Activated CD4-positive, alpha-beta T cell treated with anti-CD3 and anti-CD28 coated beads for 24 hours (primary cell): ENCODE measurements at places on chromosomes 6 and 20.

GRCh38 chr20:6504179-6504578, 263.3 kb upstream of the BMP2 start:
- no peak for DNase-seq

DNA sequence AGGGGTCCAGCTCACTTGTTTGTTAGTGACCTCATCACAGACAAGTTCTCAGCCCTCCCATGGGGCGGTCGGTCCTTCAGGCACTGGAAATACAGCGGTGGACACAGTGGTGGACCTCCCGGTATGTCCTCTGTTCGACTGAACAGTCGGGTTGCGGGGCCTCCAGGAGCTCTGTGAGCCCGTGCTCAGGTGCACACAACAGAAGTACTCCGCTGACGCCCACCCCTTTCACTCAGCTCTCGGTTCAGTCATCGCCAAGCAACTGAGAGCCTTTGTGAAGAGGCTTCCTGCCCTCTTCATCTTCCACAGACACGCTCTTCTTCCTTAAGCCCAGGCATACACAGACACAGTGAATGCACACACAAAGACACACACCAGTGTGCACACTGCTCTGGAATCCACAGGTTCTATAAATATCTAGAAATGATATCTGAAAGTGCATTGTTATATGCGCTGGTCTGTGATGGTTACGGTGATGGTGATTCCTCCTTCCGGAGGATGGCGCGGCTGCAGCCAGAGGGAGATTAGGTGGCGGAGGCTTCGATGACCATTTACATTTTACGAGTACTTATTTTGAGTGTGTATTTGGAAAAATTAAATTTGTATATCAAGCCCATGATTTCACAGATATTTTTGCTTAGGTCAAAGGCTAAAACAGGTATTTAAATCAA, 46.8 kb upstream of the BHLHE23 start:
- no peak for DNase-seq

- no peak for DNase-seq
Observed at GRCh38 chr6:80991316-80991715, 761.2 kb downstream of the TENT5A start.

DNA sequence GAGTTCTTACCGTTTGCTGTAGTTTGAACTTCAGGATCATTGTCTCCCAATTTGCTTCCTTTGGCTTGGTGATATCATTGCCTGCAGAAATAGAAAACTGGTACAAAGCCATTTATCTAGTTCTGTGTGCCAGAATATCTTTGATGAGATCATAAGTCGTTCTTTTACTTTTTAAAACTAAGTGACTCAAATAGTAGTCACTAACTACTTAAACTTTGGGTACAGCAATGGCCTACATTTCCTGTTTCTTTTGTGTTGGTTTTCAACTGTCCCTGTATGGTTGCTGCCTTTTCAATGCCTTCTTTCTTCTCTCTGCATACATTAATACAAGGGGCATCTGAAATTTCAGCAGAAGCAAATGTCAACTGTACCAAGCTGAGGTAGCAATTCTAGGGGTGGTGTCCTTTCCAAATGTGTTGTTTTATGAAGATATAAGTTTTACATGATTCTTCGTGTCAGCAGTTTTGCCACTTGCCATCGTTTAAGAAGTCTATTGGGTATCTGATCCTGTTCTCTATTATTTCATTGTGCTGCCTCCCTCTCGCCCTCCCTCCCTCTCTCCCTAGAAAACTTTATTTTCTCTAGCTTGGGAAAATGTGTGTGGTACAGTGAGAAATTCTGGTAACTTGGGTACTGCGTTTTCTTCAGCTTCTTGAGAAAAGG, 238.5 kb downstream of the FARS2 start:
- DNase-seq = no peak

DNA sequence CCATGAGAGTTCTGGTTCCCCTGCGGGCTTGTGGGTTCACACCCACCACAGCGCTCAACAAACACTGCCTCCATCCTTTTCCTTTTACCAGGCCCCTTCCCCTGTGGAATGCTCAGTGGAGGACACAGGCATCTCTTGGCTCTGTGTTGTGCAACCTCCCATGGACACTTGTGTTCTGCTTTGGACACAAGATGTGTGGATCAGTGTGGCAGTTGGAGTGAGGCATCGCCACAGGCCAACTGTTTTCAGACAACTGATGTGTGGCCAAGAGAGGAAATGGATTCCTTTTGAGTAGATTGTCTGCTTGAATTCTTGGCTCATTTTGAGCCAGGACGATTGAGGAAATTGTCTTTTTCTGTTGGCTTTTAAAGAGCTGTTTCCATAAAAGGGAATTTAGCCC, 26.8 kb downstream of the CST8 start:
- no peak for DNase-seq

GRCh38 chr6:44626616-44627015, 239.1 kb downstream of the CDC5L start:
- DNase-seq = no peak

GRCh38 chr6:118745156-118745555, 93.8 kb upstream of the CEP85L start:
- no peak for DNase-seq

GRCh38 chr6:87702589-87702945, 534 bp upstream of the AKIRIN2 start:
- no peak for DNase-seq

- no peak for DNase-seq
Observed at GRCh38 chr20:56626367-56627121, 2.6 kb upstream of the TFAP2C start.

GRCh38 chr6:85496009-85496579, 46.2 kb downstream of the NT5E start:
- no peak for DNase-seq

- DNase-seq = no peak
Observed at GRCh38 chr6:164276211-164276610, 861.7 kb downstream of the QKI start.

DNA sequence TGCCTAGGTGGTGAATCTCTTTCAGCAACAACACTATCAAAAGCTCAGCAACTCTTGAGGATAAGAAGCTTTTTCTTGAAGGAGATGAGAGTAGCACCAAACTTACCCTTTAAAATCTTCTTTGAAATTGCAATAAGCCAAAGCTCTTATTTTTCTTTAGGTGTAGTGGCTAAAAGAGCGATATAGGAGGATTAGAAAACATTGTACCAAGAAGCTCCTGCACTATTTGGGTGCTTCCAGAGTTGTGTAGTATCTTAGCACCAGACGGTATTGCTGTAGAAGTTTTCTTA, 1.2 kb downstream of the FUT9 start:
- DNase-seq = no peak

DNA sequence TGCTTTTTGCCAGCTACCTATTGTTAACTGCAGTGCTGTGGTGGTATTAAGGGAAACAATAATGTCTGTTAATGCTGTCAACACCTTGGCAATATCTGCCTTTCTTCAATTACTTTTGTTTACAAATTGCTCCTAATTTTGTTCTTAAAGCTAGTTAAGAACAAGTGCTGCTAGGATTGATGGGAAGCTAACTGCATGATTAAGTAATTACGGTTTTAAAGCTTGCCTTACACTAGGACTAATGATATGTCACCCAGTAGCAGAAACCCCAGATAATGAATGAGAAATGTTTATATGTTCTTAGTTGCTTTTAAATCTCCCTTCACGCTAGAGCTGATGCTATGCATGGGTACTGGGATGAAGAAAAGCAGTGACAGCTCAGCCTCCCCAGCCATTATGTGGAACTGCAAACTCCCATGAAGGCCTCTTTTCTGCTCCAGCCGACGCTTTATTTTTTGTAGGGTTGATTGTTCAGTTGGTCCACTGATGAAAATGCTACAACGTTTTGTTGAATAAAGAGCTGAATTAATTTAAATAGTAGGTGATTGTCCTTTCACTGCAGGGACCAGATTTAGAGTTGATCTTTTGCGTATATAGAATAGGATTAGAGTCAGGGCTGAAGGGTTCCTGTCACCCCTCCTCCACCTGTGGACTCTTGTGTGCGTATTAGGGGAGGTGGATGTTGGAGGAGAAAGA, 610.5 kb downstream of the TFAP2B start:
- no peak for DNase-seq

DNA sequence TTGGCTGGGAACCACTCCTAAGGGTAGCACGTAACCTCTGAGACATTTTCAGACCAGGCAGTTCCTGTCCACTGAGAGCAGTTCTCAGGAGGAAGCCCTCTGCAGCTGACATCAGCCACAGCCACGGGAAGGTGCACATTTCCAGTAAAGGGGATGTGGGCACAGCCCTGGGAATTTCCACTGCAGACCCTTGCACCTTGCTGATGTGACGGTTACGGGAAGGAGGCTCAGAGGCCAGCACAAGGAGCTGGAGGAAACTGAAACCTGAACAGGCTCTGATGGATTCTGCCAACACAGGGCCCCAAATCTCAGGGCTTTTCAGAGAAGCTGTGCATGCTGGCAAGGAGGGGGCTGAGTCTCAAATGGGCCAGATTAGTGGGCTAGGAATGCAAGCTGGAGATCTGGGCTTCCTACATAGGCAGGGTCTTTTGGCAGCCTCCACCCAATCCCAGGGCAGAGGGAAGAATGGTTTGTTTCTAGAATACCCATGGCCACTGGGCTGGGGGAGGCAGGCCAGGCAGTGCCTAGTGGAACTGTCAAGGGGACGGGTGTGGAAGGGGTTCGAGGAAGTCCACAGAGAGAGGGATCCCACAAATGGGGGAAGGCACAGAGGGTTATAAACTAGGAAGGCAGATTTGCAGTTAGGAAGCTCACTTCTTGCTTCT, 14.2 kb downstream of the EBF4 start:
- DNase-seq = no peak
